ENCODE measurements at places on chromosomes 16 and 17.

- no peak for DNase-seq
Measured at GRCh38 chr17:14337596-14338079, 36.8 kb downstream of the HS3ST3B1 start.

- no peak for DNase-seq
Measured at GRCh38 chr16:73255031-73255430, 207.1 kb upstream of the ZFHX3 start.

GRCh38 chr17:60067871-60068270 is 10.8 kb downstream of the HEATR6 start:
- no peak for DNase-seq

DNA sequence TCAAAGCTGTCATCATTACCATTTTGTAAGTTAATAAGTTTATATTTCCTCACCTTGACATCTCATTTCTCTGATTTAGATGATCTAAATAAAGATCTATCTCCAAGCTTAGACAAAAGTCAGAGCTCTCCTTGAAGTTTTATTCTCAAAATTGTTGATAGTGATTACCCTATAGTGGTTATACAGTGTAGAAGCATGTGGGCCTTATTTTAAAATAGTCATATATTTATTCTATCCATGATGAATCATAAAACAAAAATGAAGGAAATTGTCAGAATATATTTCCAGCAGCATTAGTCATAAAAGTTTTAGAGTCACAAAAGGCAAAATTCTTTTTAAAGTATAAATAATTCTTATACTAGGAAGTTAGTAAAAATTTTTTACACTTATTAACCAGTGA is 49.0 kb downstream of the RHOT1 start:
- no peak for DNase-seq

DNA sequence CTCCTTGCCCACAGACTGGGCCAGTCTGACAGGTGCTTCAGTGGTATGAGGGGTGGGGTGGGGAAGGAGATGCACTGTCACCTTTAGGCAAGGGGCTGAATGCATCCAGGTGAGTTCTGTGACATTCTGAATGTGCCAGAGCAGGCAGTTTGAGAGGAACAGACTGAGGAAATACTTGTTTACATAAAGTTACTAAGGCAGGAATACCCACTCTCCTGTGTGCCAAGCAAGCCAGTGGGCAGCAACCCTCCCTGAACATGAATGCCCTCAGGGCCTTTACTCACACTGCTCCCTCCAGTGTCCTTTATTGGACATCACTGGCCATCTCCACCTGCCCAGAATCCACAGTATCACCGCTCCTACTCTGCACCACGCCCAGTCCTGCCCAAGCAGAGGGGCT is 33.1 kb upstream of the ULK2 start:
- no peak for DNase-seq

GRCh38 chr17:77609553-77610517 is 348.7 kb upstream of the TNRC6C start:
- no peak for DNase-seq

GRCh38 chr17:39264119-39264518 is 38.4 kb upstream of the STAC2 start:
- no peak for DNase-seq

DNA sequence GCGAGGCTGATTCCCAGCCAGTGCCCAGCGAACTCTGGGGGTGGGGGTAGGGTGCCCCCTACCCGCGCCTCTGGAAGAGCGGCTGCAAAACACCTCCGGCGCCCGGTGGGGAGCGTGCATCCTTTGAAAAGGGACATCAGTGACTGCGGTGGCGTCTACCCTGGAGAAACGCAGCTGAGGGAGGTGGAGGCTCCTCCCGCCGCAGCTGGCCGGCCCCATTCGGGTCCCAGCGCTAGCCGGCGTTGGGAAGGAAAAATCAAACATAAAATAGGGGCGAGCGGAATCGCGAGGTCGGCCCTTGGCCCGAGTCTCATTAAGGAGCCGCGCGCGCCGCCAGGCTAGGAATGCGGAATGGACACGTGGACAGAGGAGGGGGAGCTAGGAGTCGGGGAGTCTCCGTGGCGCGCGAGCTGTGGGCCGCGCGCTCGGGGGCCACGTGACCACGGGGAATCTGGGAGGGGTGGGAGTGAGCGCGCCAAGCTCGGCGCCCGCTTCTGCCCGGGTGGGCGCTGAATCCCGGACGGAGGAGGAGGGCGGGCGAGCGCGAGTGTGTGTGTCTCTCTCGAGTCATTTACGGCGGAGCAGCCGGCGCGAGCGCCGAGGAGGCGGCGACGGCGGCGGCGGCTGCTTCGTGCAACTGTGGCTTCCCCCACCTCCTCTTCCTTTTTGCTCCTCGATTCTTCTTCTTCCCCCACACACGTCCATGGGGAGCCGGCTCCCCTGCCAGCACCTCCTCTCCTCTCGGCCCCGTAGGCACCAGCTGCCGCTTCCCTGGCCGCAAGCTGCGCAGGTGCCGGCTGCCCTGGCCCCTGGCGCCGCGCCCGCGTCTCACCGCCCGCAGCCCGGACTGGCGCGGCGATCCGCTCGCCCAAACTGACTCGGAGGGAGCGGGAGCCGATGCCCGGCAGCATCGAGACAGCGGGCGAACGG is at the start of gene TMEM132E:
Gene TMEM132E, plus strand, starts transcription at position 566 of the 930 bp plus-strand sequence. CDS start 1,495 bp downstream, outside the sequence.
- DNase-seq: peak; percentile 59

DNA sequence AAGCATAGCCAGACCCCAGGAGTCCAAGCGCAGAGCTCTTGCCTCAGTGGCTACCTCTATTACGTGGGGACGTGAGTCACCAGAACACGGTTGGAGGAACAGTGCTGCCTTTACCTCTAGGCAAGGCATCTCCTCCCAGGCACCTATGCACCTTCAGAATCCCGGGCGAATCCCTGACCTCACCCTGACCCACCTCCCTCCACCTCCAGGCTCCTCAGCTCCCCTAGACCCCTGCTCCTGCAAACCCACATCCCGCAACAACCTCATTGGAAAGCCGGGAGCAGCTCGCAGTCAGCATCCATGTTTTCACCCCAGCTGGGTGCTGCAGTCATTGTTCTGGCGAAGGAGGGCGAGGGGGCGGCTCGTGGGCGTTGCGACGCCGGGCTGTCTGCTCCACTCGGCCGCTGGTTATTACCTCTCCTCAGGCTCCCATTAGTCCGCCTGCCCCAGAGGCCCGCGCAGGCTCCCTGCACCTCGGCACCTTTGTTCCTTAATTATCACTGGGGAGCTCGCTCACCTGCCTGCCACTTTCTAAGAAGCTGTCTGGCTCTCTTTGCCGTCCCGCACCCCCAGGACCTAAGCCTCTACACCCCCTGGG is 24.6 kb upstream of the DLX4 start:
- peak; percentile 71 for DNase-seq

DNA sequence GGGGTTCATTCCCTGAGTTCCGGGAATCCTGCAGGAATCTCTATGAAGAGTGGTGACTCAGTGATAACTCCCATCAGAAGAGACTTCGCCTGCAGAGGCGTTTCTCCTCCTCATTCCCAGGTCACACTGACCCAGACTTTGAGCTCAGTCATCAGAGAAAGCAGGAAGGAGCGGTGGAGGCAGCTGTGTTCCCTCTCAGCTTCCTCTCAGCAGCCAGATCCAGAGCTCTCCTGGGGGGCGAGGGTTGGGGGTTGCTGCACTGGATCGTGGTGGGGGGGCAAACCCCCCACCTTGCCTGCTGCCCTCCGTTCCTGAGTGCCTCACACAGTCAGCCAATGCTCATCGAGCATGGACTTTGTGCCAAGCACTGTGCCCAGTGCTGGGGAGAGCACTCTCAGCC is 271.2 kb downstream of the CBLN1 start:
- no peak for DNase-seq

- no peak for DNase-seq
Measured at GRCh38 chr16:59044616-59045015, 310.5 kb upstream of the GOT2 start.

- DNase-seq: no peak
Measured at GRCh38 chr16:25875956-25876598, 184.3 kb downstream of the HS3ST4 start.

DNA sequence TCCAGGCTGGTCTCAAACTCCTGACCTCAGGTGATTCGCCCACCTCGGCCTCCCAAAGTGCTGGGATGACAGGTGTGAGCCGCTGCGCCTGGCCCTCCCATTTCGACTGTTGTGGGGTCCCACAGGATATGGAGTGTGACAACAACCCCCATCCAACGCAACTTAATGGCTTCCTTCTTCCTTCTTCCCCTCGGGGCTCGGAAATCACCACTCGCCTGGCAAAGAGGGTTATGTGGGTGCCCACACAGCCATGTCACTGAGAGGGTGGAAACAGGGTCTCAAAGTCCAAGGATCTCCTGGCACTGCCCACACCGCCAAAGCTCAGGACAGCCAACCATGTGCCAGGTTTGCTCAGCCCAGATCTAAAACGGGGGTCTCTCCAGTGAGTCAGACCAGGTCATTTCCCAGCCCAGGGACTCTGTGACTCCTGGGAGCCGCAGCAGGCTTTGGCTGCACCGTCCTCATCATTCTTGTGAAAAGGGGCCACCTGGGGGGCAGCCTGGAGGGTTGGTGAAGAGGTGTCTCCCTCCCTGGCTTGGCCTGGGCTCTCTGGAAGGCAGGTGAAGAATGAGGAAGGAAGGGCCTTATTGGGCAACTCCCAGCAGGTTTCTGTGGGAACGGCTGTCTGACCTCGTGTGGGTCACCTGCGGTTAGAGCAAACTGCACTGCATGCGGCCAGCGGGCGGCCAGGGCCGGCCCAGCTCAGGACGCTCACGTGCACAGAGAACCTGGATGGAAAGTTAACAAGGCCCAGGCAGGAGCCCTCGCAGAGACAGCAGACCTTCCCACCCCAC is 25.3 kb upstream of the LITAF start:
- DNase-seq: peak; percentile 71

- no peak for DNase-seq
Measured at GRCh38 chr17:21171970-21172510, 41.9 kb downstream of the TMEM11 start.

GRCh38 chr17:78512976-78513375 is 64.2 kb downstream of the DNAH17 start:
- DNase-seq: no peak

DNA sequence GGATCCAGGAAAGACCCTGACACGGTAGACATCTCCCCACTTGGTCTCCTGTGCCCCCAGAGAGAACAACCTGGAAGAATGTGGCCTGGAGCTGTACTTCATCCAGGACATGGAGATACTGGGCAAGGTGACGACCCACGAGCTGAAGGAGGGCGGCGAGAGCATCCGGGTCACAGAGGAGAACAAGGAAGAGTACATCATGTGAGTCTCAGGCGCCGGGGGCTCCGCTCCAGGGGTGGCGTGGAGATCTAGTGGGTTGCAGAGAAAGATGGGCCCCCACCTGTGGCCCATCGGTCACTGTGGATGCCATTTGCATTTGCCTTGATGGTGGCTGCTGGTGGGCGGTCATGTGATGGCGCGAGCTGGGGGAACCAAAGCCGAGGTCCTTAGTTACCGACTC is 14.9 kb upstream of the CLEC18A start:
- no peak for DNase-seq

DNA sequence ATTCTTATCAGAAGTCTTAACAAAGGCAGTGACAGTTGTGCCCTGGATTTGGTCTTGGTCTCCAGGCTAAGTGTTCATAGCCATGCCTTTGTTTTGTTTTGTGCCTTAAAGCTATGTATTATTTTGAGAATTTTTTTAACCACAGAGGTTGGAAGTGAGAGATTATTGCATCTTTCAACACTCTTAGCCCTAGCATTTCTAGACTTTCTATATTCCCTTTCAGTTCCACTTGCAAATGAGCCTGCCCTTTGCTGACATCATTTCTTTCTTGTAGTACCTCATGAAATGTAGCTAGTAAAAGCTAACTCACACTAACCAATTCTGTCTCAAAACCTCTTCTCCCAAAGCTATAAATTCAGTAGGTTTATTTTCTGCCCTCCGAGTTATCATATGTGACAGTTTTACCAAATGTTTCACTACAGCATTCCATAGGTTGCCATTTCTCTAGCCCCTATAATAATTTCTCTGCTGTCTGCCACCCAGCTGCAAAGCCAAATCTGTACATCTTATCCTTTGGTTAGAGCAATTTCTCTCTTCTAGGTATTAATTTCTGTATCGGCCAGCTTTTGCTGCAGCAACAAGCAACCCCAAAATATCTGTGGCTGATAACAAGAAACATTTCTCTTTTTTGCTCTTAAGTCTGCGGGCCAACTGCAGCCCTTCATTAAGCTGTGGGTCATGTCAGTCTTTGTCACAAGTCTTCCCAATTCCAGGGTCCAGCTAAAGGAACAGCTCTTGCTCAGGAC is 14.2 kb upstream of the CCL1 start:
- no peak for DNase-seq

DNA sequence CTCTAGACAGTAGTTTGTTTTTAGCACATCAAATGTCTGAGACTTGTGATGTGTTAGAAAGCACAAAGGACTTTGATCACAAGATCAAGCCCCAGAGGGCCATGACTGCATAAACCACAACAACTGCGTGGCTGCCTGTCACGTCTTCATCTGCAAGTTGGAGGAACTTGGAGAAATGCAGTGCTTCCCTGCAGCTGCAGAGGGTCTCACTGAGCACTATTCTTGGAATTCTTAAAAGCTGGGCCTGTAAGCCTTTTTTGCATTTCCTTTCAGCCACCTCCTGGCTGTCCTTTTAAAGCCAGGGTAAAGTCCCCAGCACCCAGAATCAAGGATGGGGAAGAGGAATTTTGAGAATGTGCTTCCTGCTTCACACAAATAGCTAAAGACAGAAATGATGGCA is 431.3 kb downstream of the MAF start:
- DNase-seq: peak; percentile 49

GRCh38 chr16:85169333-85170065 is 57.2 kb upstream of the CIBAR2 start:
- peak; percentile 70 for DNase-seq

DNA sequence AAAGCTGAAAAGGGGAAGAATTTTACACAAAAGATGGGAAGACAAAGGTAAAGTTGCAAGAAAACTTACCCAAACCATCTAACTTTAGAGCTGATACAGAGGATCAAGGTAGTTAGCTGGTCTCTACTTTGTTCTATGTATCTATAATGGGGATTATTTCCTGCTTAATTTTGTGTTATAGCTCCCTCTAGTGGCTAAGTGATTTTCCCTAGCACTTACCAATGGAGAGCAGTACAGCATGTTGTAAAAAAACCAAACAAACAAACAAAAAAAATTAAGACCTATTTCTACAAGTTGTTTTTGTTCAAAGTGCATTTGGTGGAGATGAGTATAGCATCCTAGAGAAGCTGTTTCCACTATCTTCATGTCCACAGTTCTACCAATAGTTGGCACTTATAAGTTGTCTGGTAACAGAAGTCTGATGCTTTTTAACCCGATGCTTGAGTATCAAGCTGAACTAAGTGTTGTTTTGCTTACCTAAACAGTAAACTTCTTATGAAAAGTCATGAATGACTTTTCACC is 7.5 kb downstream of the SRSF1 start:
- peak; percentile 13 for DNase-seq

- DNase-seq: peak; percentile 78
Measured at GRCh38 chr16:56950881-56951771, 10.6 kb upstream of the CETP start.

GRCh38 chr17:16818821-16819683 is 129.0 kb downstream of the CCDC144A start:
- no peak for DNase-seq
